Mucosa of descending colon (tissue), 3 donors: ENCODE measurements at places on chromosomes 5 and 9. TPM values are rescaled to one million over a fixed set of nuclear protein-coding genes. Genes with fewer than 3 reads are reported as not detected.

The TMC1 gene
- total RNA-seq = 0.77 TPM

The SLC6A3 gene
- total RNA-seq = not detected

The FGD3 gene
- 5.4 TPM for total RNA-seq

The ORM1 gene
- total RNA-seq = not detected

The SLC25A2 gene
- total RNA-seq = 1.2 TPM

The NTNG2 gene
- total RNA-seq = 0.43 TPM

The FCN2 gene
- not detected for total RNA-seq

The SPAG8 gene
- 0.84 TPM for total RNA-seq

The C5orf52 gene
- total RNA-seq = 5.7 TPM

DNA sequence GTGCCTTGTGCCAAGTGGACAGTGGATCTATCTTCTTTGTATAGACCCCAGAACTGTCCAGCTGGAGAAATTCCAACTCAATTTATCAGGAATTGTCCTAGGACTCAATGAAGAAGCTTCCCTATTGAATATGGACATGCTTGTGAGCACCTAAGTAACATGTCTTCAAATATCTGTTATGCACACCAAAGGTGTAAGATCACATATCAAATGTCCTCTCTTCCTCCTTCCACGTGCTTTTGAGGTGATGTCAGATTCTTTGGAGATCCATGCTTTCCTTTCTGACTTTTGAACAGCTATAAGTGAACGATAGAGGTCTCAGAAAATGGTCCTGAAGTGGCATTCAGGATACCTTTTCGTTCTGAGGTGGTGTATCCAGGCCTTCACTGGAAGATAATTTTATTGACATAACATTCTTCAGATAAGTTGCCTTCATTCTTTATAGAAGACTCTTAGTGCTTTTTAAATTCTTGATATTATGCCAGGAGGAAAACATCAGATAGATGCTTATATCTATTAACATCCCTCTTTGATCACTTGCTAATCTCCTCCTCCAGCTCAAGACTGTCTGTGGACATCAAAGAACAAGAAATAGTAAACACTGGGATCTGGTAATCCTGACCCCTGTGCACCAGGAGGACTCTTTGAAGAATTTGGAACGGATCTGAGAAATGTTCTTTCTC lies 246.4 kb downstream of the SMARCA2 start:
- DNase-seq = no peak

DNA sequence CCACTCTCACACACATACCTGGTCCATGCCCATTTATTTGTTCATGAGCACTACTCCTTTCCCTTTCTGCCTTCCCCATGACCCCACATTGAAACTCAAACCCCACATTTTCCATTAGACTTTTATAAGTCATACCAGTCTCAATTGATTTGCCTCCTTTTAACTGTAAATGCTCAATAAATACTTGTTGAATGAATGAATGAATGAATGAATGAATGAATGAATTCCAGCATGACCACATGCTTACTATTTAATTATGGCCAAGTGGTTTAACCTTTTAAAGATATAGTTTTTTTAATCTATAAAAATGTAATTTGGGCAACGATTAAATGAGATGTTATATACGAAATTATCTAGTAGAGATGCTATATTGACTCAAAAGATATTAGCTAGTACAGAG lies 54.1 kb upstream of the GRAMD2B start:
- no peak for DNase-seq

GRCh38 chr5:134004626-134005416 lies at the start of gene VDAC1:
TSS of gene VDAC1 (minus strand) at chr5:134004975. CDS start at chr5:133993012, 11,963 bp downstream.
- DNase-seq = peak; percentile 78

DNA sequence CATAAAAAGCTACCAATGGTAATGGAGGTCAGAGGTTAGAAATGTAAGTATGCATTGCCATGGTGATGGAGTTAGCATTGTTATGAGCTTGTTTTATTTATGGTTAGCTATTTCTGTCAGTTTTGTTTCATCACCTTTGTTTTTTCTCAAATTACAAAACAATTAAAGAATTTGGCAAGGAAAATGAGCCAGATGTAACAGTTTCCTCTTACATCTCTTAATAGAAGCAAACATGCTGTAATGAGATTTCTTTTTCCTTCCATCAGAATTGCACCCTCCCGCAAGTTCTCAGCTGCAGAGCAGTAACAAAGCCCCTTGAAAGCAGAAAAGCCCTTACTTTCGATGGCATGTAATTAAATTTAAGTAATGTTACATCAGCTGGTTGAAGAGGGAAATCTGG lies 233.0 kb downstream of the SGCD start:
- no peak for DNase-seq
